Kidney (tissue), 22 donors: ENCODE measurements at places on chromosomes 11 and 22. TPM values are rescaled to one million over a fixed set of nuclear protein-coding genes. Genes with fewer than 3 reads are reported as not detected.

MMP27 gene
- total RNA-seq: not detected

GRCh38 chr11:45713573-45713972, 48.2 kb upstream of the CHST1 start:
- DNase-seq: no peak

GRCh38 chr11:118007040-118007439, 20.8 kb downstream of the IL10RA start:
- DNase-seq: no peak

GRCh38 chr11:11068113-11068512, 210.3 kb upstream of the ZBED5 start:
- DNase-seq: no peak

DNA sequence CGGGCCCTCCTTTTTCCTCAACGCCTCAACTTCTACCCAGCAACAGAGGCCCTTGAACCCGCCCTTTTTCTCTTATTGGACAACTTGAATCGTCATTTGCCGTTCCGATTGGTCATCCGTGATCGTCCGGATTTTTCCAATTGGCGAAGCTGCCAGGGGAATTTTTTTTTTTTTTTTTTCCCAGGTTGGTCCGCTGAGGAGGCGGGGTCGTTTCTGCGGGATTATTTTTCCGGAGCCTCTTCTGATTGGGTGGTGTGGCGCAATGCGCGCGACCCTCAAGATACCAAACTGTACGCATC, 465 bp upstream of the TTC9C start:
- peak; percentile 96 for DNase-seq

- peak; percentile 55 for DNase-seq
Observed at GRCh38 chr22:43226377-43227238, 39.7 kb upstream of the TTLL12 start.

GRCh38 chr22:45418770-45419138, 5.3 kb downstream of the RIBC2 start:
- no peak for DNase-seq

DNA sequence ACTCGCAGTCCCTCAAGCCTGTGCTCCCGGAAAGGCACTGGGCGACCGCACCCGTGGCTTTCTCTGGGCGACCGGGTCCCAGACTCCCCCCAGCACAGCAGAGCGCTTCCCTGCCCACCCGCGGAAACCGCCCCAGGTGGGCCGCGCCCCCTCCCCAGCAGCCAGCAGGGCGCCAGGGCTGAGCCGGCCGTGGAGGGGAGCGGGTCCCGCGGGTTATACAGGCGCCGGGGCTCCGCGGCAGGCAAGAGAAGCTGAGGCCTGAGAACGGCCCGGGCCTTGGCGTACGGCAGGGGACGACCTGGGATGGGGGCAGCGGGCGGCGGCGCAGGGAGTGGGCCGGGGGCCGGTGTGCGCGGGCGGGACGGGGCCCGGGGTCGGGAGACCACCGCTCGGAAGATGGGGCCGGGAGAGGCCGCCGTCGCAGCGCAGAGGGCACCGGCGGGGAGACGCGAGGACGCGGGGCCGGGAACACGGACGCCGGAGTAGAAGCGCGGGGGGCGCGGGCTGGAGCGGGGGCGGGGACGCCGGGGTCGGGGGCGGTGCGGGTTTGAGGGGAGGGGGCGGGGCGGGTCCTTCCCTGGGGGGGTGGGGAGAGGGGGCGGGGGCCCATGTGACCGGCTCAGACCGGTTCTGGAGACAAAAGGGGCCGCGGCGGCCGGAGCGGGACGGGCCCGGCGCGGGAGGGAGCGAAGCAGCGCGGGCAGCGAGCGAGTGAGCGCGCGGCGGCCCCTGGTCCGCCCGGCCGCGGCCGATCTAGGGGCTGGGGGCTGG, at the start of gene MDK:
MDK (plus strand) TSS at position 622 of the 771 bp plus-strand sequence. CDS start 389 bp downstream, outside the sequence.
- DNase-seq: peak; percentile 83

- no peak for DNase-seq
Observed at GRCh38 chr11:93734427-93735222, 6.7 kb downstream of the TAF1D start.

SLC17A6 gene
- total RNA-seq: not detected

GRCh38 chr11:106233191-106233590, 155.7 kb downstream of the AASDHPPT start:
- no peak for DNase-seq

GRCh38 chr11:115170133-115170815, 333.9 kb downstream of the CADM1 start:
- no peak for DNase-seq

GRCh38 chr11:7020183-7020917, at the start of the genes NLRP14 and ZNF214:
Gene NLRP14, plus strand, starts transcription at chr11:7020479. Its CDS starts 18,108 bp downstream, at chr11:7038587.
Gene ZNF214, minus strand, starts transcription at chr11:7020346. Its CDS starts 17,511 bp downstream, at chr11:7002835.
- peak; percentile 99 for DNase-seq

- no peak for DNase-seq
Observed at GRCh38 chr11:18452927-18453326, 2.7 kb upstream of the LDHAL6A start.
